Stimulated activated CD4-positive, alpha-beta T cell treated with anti-CD3 and anti-CD28 coated beads, Interleukin-1b, Interleukin-23, amount 100 ng/mL, for 48 hours (primary cell): ENCODE measurements at places on chromosomes 7 and 10.

GRCh38 chr7:108836256-108836655, 266.6 kb downstream of the DNAJB9 start:
- no peak for DNase-seq

GRCh38 chr10:124116771-124117510, 23.5 kb upstream of the CHST15 start:
- no peak for DNase-seq

- DNase-seq: no peak
These were observed 152.9 kb downstream of the SEMA3A start for GRCh38 chr7:84041649-84042048.

DNA sequence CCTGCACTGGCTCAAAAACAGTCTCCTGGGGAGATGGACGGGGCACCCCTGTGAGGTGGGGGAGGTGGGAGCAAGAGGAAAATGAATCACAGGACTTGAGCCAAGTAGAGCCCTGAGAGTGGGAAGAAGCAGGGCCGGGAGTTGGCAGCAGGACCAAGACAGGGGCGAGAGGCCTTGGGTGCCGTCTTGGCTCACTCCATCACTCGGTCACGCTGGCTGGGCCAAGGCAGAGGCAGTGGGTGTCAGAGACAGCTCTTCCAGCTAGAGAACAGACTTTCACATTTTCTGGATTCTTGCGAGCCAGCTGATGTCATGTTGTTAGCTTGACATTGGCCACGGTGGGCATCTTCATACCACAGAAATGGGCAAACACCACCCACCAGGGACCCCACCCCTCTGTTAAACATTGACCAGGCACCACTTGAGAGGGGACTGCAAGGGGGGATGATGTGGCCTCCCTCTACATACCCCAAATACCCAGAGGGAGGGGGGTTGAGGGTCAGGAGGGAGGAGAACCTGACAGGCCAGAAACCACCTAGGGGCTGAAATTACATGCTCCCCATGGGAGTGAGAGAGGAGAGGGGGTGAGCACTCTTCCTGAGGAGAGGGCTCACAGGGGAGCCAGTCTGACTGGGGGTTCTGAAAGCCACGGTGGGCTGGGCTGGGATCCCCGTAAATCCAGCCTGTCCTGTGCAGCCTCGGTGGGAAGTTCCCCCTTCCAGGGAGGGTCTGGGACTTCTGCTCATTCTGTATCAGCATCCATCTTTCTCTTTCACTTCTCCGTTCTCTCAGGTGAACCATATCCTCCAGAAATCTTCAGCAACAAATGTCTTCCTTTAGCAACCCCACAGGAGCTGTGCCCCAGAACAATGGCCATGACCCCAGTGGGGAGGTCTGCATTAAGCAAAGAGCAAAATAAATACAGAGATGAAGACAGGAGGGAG, 19.6 kb downstream of the CAMK2B start:
- DNase-seq: no peak

DNA sequence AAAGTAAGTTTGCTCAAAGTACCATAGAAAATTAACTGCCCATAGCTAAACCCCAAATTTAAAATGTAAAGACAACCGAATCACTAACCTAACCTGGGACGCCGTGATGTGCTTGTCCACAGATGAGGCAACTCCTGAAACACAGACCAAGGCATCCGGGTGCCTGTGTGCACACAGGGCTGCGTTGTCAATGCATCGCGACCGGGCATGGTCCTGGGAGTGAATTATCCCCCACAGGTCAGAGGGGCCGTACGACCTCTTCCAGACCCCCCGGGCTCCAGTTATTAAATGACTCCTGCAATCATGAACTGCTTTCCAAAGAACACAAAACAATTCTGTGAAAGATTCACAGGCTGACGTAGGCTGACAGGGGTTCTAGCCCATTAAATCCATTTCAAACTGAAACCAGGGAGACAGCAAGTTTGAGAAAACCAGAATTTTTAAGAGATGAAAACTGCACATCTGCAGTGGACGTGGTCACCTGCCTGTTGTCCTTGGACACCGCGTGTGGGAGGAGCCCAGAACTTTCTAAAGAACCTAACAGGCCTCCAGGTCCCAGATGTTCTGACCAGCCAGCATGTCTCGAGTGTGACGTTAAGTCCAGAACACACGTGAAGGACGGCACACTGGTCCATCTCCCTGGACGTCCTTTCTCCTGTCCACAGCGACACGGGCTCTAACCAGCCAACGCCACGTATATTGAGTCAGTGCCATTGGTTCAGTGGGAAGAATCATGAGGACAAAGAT, 297.8 kb downstream of the DNAJB6 start:
- DNase-seq: no peak

GRCh38 chr7:113338071-113338696, 219.8 kb upstream of the SMIM30 start:
- DNase-seq: no peak

DNA sequence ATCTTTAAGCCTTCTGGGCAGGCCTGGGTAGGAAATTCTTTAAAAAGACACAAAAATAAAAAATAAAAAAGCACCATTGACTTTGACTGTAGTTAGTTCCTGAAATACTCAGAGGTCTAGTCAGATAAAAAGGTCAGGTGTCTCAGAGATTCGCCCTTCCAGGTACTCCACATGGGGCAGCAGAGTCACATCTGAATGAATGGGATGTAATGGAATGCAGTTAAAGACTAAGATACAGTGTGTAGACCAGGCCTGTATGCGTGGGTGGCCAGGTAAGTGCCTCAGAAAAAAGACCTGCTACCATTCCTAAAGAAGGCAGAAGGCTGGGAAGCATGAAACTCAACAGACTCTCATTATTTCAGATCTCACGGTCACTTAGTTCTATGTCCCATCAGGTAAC, 68.6 kb upstream of the SEM1 start:
- DNase-seq: no peak
